HTR-8/SVneo (cell line): ENCODE measurements at places on chromosomes 3 and 15.

DNA sequence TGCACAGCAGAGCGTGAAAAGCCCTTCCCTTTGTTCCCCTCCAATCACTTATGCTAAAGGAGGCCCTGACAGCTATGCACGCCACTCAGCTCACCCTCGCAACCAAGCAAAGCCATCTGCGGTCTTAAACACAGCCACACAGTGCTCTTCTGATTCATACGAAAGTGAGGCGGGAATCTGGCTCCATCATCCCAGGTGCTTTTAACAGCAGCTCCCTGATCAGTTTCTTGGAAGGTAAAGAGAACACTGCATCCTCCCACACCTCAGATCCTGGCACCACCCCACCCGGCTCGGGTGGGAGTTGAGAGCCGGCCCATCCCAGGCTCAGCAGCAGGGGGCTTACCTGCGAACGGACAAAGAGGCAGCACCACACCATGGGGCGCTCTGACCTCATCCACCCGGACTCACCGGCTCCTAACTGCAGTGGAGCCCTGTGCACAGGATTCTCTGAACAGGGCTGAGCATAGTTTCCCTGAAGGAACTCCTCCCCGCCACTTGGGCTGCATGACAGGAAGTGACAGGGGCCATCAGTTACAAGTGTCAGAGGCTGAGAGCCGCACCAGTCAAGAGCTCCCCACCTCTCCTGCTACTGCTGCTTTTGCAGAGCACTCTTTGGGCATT is 114.3 kb upstream of the ARHGEF3 start:
- DNase-seq = no peak

- no peak for DNase-seq
Observed at GRCh38 chr3:129554356-129555152, 11.6 kb downstream of the H1-8 start.

DNA sequence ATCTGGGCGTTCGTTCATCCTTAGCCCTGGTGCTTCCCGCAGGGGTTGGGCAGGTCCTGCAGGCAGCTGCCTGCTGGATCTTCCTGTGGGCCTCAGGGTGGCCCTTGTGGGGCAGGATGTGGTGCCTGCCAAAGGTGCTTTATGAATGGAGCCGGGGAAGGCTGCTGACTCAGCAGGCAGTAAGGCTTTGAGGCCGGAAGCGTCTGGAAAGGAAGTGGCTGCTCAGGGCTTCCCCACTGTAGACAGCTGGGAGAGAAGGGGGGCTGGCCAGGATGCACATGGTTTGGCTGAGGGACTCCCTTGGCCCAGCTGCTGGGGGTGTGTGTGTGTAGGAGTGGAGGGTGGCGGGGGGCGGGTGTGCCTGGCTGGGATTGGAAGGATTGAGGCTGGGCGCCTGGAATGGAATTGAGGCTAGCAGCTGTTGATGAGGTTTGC is 12.9 kb downstream of the CD276 start:
- DNase-seq = peak; percentile 84

GRCh38 chr3:139509631-139510030 is 29.9 kb downstream of the RBP1 start:
- no peak for DNase-seq

- no peak for DNase-seq
Observed at GRCh38 chr3:189941679-189942078, 179.0 kb downstream of the P3H2 start.

DNA sequence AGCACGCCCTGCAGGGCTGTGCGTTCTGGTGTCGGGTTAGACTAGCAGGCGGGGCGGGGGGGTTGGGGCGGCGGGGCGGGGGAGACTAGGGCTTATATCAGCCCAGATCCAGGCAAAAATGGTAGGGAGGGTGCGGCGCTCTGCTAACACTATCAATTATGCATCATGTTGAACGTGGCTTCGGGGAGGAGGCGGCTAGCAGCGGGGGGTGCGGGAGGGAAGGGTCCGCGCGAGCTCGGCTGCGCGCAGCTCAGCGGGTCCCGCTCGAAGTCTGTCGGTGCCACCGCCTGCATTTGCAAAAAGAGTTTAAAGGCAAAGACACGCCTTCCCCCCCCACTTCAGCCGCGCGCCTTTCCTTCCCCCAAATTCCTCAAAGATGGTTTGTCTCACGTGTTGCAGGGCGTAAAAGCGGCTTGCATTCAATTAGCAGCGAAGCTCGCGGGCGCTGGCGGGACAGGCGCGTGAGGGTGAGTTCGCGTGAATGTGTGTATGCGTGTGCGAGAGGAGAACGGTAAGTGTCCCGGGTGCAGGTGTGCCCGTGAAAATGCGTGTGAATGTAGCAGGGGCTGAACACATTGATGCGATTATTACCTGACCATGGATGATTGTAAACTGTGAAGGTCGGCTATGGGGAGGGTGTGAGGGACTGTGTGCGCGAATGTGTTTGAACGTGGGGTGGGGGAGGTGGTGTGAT is at the start of gene ISLR2:
Gene ISLR2 (plus strand): TSS at position 432 of the 694 bp plus-strand sequence. CDS start 2,169 bp downstream, outside the sequence.
- DNase-seq = no peak

- no peak for DNase-seq
Observed at GRCh38 chr3:132368962-132369361, 48.3 kb upstream of the DNAJC13 start.

- no peak for DNase-seq
Observed at GRCh38 chr3:15989419-15989818, 185.1 kb upstream of the GALNT15 start.

DNA sequence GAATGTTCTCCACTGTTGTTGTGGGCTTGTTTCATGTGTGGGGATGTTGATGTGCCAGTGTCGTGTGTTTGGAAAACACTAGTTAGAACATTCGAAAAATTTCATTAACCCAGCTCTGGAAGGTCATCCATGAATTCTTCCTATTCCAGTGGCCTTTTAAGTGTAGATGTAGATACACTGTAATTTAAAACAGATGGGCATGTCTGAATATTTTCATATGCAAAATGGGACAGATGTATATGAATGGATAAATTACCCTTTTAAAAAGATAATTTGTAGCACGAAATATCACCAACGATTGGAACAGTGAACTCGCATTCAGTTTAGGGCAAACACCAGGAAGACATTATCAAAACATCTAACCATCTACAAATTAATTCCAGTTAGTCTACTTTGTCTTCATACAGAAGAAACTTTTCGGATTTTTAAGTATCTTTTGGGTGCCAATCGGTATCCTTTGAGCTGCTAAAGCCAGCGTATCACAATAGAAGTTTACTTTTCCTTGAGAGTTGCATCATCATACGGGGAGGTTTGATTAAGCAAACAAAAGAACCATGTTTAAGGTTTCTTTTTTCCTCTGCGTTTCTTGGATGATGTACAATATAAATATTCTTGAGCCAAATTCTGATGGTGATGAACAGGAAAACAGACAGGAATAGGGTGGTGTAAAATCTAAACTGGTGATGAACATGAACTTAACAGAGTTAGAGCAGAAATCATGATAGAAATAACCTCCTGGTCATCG is 528.1 kb downstream of the FOXP1 start:
- no peak for DNase-seq

DNA sequence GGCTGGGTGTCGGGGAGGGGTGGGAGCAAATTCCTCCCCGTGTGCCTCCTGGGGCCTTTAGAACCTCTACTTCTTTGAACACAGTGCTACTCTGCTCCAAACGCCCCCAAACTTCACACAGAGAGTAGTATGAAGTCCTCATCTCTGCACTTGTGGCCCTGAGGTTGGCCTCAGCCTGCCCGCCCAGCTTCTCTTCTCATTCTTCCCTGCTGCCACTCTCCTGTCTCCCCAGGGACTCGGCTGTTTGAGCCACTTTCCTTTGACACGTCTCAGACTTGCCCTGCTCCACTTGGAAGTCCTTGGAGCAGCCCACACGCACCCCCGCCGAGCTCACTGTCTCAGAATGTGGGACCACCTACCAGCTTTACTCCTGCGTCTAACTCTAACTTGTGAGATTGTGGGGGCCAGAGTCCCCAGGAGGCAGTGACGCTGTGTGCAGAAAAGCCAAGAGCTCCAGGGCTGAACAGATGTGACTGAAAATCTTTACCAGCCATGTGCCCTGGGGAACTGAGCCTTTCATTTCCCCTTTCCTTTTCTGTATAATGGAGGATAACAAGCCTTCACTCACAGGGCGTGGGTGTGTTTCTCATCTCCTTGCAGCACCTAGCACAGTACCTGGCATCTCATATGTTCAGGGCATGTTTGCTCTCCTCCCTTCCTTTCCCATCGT is 233.6 kb upstream of the CTDSPL start:
- no peak for DNase-seq

GRCh38 chr3:154427685-154428285 is 2.2 kb downstream of the GPR149 start:
- no peak for DNase-seq

DNA sequence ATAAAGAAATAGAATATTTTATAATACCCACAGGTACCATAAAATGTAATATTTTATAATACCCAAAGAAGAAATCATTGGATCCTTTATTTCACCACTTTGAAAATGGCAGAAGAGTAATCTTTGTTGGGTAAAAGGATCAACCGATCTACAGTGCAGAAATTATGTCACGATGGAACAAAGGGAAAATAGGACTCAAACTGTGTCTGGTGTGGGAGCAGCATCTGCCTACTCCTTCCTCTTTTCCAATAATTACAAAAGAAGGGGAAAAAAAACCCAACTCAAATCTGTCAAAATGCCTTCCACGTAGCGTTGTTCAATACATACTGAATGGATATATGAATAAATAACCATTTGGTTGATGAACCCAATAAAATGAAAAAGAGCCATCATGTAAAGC is 492.6 kb upstream of the TBL1XR1 start:
- no peak for DNase-seq

DNA sequence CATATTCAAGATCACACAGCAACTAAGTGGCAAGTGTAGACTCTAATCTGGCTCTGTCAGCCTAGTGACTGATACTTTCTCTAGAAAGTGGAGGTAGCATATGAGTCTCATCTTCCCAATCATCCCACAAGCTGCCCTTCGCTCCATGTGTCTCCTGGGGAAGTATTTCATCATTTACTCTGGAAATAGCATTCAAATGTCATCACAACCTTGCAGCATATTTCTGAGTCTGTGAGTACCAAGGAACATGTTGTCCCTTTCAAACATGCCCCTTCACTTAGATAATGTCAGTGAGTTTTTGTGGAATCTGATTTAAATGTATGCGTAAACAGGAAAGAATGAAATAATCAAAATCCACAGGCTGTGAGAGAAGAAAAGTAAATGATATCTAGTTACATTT is 322.9 kb downstream of the SLC9A9 start:
- DNase-seq = no peak

DNA sequence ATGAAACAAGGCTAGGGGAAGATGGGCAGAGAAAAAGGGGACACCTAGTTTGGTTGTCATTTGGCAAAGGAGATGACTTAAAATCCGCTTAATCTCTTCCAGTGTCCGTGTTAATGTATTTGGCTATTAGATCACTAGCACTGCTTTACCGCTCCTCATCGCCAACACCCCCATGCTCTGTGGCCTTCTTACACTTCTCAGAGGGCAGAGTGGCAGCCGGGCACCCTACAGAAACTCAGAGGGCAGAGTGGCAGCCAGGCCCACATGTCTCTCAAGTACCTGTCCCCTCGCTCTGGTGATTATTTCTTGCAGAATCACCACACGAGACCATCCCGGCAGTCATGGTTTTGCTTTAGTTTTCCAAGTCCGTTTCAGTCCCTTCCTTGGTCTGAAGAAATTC is 39.6 kb downstream of the DNASE1L3 start:
- no peak for DNase-seq

- DNase-seq = peak; percentile 84
Observed at GRCh38 chr15:82129761-82130160, 83.9 kb upstream of the MEX3B start.

- DNase-seq = no peak
Observed at GRCh38 chr3:188948281-188948996, 223.3 kb upstream of the TPRG1 start.

GRCh38 chr3:42721690-42722089 is 19.1 kb upstream of the HHATL start:
- no peak for DNase-seq

DNA sequence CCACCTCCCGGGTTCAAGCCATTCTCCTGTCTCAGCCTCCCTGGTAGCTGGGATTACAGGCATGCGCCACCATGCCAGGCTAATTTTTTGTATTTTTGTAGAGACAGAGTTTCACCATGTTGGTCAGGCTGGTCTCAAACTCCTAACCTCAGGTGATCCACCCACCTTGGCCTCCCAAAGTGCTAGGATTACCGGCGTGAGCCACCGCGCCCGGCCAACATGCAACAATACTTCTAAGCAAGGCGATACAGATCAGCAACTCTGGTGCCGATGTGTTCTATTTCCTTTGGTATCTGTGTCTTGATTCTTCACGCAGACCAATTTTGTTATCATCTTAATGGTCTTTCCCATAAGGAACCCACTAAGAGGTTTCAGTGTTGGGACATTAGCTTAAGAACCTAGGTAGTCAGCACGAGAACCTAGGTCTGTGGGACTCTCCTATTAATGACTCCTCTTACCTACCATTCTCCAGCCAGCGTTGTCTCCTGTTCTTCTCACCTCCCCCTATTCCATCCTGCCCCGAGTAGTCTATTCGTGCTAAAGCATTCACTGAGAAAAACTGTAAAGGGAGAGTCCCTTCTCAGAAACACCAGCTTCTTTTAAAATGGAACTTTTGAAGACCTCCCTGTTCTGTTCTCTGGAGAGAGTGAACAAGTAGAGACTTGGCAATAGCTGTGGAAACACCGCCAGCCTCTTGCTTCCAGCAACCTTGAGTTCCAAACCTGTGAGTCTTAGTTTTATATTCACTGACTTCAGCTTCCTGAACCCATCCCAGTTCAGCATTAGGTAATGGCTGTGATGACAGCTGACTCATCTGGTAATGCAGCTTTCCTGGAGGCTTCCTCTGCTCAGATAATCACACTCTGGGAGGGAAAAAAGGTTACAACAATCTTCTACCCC is 61.2 kb downstream of the TSC22D2 start:
- DNase-seq = peak; percentile 84

DNA sequence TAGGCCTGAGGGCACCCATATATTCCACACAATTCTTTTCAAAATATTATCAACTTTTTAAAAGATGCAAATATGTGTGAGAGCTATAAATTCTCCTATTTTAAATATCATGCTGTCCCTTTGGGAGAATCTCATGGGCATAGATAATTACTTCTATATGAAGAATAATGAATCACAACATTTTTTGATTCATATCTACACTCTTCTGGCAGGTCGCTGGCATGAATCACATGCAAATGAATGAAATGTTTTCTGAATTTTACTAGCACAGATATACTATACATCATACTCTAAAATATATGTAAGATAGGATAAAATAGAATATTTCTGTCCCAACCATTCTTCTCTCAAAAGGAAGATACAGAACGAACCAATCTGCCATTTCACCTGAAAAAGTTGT is 277.7 kb upstream of the KCNH8 start:
- DNase-seq = no peak

- no peak for DNase-seq
Observed at GRCh38 chr3:164418414-164418813, 659.9 kb downstream of the SI start.

DNA sequence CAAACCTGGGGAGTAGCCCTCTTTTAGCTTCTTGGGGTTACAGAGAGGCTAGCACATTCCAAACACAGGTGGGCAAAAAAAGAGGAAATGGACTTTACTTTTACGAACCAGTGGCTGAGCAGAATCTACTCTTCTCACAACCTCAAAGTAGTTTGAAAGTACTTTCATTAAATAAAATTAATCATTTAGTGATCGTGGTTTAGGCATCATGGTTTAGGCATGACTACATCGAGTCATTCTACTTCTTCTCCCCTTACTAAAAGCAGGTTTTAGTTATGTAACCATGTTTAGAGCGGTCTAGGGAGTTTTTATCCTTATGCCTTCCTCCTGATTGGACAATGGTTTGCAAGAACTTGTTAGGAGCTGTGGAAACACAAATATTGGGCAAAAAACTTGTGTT is 2.5 kb upstream of the GREM1 start:
- no peak for DNase-seq
